Activated naive CD8-positive, alpha-beta T cell treated with anti-CD3 and anti-CD28 coated beads, Interleukin-2, amount 50 U/mL, for 16 hours (primary cell): ENCODE measurements at places on chromosomes 2 and 18.

DNA sequence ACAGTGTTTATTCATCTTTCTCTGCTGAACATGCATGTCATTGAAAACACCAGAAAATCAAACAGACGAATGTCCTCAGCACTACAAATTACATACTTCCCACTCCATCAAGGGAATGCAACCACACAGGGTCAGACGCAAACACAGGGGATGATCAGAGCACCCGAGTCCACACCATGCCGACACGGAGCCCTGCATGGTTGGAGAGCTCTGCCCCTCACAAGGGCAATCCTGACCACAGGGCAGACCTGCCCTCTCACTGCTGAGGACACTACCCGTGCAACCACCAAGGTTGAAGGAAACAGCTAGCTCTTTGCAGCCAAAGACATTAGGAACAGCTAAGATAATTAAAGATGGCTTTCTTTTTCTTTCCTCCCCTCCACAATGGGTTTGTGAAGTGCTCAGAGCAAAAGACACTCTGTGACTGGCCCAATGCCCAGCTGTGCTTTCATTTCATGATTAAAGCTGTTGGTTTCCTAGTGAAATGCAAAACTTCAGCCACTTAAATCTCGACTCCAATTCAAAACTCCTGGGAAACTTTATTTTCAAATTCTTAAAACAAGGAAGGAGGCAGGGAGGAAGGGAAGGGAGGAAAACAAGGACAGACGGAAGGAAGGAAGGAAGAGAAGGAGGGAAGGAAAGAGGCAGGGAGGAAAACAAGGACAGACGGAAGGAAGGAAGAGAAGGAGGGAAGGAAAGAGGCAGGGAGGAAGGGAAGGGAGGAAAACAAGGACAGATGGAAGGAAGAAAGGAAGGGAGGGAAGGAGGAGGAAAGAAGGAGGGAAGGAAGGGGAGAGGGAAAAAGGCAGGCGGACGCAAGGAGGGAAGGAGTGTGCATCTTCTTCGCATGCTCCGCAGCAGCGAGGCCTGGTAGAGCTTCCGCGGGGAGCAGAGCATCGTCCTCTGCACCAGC lies 65.8 kb downstream of the NDUFA10 start:
- DNase-seq = no peak

- no peak for DNase-seq
Observed at GRCh38 chr2:221293949-221294742, 278.0 kb downstream of the EPHA4 start.

DNA sequence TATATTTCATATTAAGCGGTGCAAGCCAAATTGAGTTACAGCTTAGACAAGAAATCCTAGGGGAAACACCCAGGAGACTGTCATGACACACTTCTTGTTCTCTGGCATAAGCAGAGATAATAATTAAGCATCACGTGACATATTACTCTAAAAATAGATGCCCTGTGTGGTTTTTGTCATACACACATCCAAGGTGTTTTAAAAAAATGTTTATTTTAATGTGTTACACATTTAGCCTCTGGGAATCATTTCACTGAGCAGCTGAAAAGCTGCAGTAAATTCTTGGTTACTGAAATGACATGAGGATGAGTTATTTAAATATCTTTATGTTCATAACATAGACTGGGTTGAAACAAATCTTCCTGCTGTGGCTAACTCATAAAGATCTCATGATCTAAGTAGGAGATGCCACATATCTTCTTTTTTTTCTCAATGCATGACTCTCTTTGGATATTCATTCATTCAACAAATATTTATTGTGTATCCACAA lies 38.0 kb upstream of the ERMN start:
- DNase-seq = no peak

- no peak for DNase-seq
Observed at GRCh38 chr2:239858179-239858578, 167.0 kb downstream of the NDUFA10 start.

DNA sequence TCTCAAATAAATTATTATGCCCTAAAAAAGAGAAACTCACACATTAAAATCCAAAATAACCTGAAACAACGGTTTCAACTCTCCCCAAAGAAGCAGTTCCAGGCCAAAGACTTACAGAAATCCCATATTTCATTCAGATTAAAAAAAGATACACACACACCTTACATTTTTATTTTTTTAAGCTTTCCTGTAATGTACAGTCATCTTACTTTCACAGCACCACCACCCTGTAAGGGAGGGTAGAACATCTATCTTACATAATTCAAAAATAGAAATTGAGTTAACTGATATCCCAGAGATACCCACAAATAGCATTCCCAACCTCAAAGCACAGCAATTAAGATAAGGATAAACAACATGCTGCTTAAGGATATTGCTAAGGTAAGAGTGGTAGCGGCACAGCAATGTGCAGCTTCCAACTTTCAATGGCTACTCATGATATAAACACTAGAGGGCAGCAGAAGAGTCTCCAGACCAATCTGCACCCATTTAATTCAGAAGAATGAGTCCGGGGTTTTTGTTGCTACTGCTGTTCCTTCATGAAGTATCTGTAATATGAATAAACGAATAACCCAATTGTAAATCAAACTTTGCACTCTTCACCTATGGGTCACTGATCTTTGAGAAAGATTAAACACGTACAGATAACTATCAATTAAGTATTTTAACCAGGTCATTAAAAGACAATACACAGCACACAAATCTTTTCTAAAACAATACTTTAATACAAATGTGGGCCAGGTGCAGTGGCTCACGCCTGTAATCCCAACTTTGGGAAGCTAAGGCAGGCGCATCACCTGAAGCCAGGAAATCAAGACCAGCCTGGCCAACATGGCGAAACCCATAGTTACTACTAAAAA lies 11.3 kb downstream of the GFPT1 start:
- DNase-seq = no peak

- no peak for DNase-seq
Observed at GRCh38 chr18:23213200-23213599, 77.9 kb downstream of the CABLES1 start.

DNA sequence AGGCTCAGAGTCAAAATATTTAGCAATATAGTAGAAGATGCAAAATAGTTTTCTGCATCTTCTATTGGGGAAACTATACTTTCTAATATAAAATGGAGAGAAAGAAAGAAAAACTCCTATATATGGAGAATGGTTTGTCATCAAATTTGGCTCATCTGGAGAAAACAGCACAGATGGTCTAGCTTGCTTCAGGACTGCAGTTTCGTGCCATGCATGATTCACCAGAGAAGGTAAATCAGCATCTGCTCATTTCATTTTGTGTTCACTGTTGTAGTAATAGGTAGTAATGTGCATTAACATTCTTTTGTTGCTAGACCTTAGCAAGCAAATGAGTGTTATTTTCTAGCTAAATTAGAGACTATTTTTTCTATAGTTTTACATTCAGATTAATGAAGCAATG lies 179.0 kb downstream of the ASXL3 start:
- no peak for DNase-seq

DNA sequence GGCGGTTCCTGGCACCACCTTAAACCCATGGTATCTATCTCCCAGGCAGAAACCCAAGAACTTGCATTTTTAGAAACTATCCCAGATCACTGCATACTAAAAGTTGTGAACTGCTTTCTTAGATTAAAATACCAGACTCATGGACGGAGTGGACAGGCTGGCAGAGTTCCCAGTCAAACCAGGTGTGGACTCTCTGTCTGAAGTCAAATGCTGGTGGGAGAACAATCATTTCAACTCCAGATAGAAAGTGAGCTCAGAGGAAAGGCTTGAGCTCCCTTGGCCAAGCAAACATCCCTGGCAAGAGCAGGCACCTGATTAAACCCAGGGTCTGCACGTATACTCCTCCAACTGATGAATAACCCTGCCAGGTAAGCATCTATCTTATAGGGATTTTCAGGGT lies 19.5 kb downstream of the NXPH2 start:
- no peak for DNase-seq

DNA sequence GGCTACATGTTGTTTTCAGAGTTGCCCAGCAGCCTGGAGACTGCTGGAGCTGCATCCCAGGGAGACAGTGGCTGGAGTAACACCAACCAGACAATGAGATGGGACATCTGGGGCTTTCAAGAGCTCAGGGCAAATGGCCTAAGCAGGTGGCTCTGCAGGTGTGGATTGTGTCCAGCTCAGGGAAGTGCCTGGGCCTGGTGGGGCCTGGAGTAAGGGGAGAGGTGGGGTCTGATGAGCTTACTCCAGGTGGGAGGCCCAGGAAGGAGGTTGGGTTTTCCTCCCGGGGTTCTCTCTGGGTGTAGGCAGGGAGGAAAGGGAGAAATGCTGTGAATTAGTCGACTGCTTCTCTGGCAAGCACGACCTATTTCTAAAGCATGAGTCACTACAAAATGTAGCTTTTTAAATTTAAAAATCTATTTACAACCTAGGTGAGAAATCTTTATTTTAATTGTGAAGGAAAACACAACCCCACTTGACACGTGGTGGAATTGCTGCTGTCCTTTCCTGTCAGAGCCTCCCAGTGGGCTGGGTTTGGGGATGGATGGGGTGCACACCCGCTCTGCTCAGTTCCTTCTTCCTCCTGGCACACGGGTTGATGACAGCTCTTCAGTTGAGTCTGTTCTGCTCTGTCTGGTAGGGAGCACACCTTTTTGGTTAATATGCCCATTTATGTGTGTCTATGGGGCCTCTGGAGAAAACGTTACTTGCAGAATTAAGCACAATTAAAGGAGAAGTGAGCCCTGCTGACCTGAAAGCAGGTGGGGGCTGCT lies 81.6 kb downstream of the SH3RF3 start:
- DNase-seq = no peak

DNA sequence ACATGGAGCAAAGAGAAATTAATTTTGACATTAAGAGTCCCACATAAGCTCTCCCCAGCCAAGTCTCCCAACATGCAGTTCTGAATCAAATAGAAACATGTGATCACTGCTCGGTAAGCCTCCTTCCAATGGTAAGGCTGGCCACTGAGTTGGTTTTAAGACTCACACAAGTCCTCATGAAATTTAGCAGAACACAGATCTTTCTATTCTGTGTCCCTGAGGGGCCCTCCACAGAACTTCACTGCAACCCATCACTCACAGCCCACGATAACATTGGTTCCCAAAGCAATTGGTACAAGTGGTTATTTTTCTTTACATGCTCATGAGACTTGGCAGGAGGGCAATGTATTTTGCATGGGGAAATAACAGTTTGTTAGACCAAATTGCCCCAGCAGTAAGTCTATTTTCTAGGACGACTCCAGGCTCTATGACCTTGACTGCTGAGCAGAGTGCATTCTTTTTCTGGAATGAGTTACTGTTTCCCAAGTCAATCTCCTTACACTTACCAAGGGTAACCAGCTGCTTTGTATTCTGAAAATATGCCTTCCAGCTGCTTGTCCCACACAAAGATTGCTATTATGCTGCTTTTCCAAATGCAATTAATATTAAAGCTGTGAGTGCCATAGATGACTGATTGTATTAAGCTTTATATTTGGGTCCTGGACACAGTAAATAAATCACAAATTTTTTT lies 142.3 kb upstream of the TANK start:
- DNase-seq = no peak

- no peak for DNase-seq
Observed at GRCh38 chr2:10940596-10940995, 28.9 kb downstream of the KCNF1 start.

DNA sequence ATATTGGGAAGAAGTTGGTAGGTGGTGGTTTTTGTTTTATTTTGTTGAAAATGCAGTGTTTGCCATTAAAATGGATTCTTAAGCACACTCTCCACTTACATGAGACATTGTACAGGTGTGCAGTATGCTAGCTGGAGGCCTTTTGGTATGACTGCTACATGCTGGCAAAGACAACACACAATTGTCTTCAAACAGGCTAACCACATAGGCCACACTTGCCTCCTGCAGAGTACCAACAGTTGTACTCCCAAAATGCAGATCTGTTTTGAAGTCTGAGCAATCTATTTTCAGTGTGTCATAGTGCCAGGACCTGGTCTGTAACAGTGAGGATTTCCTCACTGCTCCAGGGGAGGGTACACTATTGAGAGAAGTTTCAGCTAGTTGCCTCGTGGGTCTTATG lies 213.6 kb downstream of the ZRANB3 start:
- no peak for DNase-seq

DNA sequence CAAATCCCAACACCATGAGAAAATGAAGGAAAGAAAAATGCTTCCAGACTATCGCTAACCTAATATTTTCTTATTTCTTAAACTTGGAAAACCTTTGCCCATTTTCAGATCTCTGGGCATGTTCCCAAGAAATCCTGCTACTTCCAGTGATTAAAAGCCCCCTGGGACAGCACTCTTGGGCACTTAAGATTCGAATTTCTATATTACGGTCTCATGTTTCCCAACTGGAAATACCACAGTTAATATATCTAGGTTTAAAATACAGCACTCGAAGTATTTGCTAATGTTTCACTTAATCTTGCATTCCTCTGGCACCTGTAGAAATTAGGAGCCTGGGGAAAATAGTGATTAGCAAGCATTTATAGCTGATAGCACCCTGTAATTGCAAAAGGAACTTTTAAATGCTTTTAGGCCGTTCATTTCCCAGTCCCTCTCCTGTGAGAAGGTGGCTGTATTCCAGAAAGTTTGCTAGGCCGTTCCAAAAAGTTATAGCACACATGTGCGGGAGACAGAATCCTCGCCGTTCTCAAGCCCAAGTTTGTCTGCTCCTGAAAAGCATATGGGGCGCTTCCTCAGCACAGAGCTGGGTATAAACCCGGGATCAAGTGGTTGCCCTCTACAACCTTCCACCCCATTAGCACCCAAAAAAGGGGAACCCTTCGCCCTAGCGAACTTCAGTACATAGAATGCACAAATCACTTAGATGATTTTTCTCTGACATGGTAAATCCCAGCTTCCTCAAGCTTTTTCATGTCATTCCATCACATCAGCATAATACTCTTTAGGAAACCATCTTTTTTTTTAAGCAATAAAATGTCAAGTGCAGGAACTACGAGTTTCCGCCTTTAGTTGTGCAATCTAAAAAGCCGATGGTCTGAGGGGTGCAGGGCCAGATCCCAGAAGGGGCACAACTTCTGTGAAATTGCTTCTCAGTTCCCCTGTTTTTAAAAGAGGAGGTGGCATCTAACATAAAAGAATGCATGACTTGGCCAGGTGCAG lies 60.6 kb downstream of the DIPK1C start:
- DNase-seq = no peak

DNA sequence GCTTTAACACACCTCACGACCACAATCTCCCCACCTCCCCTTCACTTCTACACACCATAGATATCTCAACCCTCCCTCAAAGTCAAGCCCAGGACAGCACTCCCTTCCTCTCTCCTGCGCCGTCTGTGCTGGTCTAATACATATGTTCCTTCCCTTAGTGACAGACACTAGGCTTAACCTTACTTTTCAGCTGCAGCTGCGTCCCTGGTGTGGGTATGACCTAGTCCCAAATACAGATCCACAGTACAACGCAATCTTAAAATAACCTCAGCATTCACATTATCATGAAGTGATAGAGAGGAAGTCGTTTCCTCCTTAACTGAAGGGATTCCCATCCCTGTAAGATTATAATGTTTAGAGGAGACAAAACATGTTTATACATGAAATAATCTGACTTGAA lies 192.7 kb upstream of the TANK start:
- DNase-seq = no peak

- no peak for DNase-seq
Observed at GRCh38 chr2:54667726-54668650, 55.5 kb upstream of the EML6 start.
